A172 (cell line): ENCODE measurements at places on chromosomes 12 and 14.

DNA sequence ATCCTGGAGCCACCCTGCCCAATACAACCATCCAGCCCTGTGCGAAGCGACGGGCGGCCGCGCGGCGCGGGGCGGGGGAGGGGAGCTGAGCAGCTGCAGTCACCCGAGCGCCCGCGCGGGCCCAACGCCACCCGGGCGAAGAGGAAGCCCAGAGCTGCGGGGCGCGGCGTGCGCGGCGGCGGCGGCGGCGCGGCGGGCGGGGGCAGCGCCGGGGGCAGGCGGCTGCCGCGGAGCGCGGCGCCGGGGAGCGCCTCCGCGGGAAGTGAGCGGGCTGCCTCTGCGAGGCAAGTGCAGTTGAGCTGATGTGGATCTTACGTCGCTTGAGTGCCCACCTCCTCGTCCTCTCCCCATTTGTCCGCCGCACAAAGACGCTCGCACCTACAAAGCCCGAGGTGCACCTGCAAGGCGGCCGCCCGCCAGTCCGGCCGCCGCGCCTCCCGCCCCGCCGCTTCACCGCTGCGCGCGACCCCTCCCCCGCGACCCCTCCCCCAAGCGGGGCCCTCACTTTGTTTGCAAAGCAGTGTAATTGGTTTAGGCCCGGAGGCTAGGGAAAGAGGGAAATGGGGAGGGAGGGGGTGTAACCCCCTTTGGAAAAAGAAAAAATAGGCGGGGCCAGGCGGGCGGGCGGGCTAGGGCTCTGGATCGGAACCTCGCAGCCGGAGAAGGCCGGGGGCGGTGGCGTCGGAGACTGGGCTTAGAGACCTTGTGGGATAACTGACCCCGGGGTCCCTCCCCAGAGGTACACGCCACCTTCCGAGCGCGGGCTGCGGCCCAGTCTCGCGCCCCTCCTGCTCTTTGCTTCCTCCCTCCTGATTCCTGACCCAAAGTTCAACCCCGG lies at the start of the genes FOXA1 and TTC6:
FOXA1 (minus strand) TSS at position 279 of the 838 bp plus-strand sequence; CDS start at position 2, 277 bp downstream.
TTC6 (plus strand) TSS at position 659 of the 838 bp plus-strand sequence. CDS start 26,436 bp downstream, outside the sequence.
- no peak for DNase-seq

GRCh38 chr12:23585782-23586163 lies 363.7 kb downstream of the SOX5 start:
- DNase-seq: no peak

- no peak for DNase-seq
Observed at GRCh38 chr12:39619316-39619659, 315 bp downstream of the ABCD2 start.

GRCh38 chr14:63598807-63599206 lies 42.9 kb downstream of the WDR89 start:
- no peak for DNase-seq

- no peak for DNase-seq
Observed at GRCh38 chr12:76881142-76881541, 2.3 kb upstream of the CSRP2 start.

DNA sequence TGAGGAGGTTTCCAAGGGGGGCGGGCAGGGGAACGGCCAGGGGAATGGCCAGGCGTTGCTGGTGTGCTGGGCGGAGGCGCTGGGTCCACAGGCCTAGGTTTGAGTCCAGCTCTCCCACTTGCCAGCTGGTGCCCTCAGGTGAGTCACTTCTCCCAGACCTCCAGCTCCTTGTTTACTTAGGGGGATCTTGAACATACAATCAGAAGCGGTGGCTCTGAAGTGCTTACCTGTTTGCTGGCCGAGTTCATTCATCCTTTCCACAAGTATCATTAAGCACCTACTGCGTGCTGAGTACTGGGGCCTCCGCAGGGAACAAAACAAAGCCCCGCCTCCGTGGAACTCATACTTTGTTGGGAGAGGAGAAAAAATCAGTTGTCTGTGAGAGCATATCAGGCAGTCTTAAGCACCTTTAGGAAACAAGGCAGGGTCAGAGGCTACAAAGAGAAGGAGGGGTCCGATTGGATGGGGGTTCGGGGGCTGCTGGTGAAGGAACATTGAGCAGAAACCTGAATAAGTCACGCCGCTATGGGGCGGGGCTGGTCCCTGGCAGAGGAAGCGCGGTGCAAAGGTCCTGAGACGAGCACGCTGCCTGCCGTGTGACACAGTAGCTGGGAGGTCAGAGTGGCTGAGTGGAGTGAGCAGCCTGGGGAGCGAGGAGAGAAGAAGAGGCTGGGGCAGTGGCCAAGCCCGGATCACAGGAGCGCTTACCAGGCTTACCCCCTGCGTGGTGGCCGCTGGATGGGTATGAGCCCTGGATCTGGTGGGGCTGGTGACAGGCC lies 15.1 kb downstream of the MVK start:
- no peak for DNase-seq

- no peak for DNase-seq
Observed at GRCh38 chr12:79023261-79023660, 158.7 kb downstream of the SYT1 start.

GRCh38 chr12:119292893-119293630 lies 41.5 kb upstream of the CCDC60 start:
- no peak for DNase-seq

- DNase-seq: no peak
Observed at GRCh38 chr12:129594098-129594497, 309.7 kb downstream of the TMEM132D start.

GRCh38 chr12:89278169-89278568 lies 74.1 kb downstream of the DUSP6 start:
- DNase-seq: no peak

GRCh38 chr12:132190012-132190755 lies 45.9 kb downstream of the NOC4L start:
- DNase-seq: no peak

- no peak for DNase-seq
Observed at GRCh38 chr12:26034371-26035142, 76.1 kb downstream of the RASSF8 start.

- no peak for DNase-seq
Observed at GRCh38 chr14:24986206-24986893, 63.6 kb downstream of the STXBP6 start.

DNA sequence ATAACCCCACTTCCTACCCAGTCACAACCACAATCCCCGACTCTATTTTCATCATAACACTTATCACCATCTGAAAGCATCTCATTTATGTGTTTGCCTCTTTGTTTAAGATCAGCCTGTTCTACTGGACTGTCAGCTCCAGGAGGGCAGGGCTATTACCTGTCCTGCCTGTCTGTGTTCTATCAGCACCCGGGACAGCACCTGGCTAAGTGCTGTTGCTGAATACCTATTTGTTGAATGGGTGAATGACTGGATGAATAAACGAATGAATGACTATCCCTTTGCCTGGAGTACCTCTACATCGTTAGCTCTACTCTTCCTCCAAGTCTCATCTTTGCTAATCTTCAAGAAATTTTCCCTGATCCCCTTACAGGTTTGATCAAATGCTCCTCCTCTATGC lies 69.0 kb downstream of the WSCD2 start:
- DNase-seq: no peak

GRCh38 chr14:103734081-103734888 lies 18.7 kb downstream of the ZFYVE21 start:
- DNase-seq: no peak

DNA sequence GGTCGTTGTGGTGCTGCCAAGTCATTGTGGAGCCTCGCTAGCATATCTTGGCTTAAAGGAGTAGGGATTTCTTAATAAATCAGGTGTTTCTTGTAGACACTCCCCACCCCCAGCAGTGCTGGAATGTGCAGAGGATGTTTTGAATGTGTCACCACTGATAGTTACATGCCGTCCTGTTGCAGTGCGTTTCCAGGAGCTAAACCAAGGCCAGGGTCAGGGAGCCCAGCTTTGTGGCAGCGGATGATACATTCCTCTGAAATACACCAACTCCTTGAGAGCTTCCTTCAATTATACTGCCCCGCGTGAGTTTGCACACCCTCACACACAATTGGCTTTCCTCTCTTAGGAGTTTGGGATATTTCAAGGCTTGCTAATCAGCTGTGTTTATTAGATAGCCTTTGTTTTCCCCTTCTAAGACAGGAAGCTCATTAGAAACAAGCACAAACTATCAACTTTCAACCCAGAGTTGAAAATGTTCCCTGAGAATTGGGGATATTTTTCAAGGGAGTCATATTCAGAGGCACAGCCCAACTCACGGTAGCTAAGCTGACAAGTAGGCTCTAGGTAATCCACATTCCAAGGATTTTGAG lies 154.9 kb downstream of the C12orf75 start:
- peak; percentile 67 for DNase-seq
